ENCODE measurements at places on chromosomes 16 and 17. TPM values are rescaled to one million over a fixed set of nuclear protein-coding genes. Genes with fewer than 3 reads are reported as not detected.

DNA sequence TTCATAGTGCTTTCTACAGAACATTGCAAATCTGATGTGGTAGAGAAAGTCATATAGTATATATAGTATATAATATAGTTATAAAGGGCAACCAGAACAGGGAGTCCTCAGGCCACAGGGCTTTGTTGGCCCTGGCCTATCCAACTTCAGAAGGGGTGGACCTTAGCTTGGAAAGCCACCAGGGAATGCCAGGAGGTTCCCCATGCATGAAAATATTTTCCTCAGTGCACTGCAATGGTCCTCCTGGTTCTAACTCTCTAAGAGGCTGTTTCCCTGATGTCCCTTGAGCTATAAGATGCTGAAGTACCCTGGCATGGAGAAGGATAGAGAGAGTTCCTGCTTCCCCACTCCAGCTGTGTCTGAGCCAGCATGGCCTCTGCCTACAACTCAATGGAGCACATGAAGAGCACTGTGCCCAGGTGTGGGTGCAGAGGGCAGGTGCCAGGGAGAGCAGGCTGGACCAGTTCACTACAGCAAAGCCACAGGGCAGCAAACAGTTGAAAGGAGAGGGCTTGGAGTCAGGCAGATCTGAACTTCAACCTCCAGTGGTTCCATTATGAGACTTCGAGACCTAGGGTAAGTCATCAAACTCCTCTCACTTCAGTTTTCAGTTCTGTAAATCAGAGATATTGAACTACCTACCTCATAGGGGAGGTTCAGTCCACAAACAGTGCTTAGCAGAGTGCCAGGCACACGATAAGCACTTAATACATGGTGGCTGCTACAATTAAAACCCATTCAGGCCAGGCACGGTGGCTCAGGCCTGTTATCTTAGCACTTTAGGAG is 183.1 kb downstream of the SALL1 start:
- no peak overlapping the region for H3K27ac ChIP-seq
- no peaks in the 10 kb centered on the region for H3K36me3 ChIP-seq
- no peak for DNase-seq
- no peaks in the 10 kb centered on the region for H3K4me1 ChIP-seq
- no peak overlapping the region for H3K4me3 ChIP-seq

- H3K4me3 ChIP-seq = peak overlapping the region; percentile 28
- no peaks in the 10 kb centered on the region for H3K36me3 ChIP-seq
- peak overlapping the region; percentile 17 for H3K27ac ChIP-seq
Observed at GRCh38 chr17:70552230-70552981, 383.1 kb downstream of the KCNJ2 start.

KRT32 gene
- total RNA-seq = 0.22 TPM

ECI1 gene
- 165 TPM for total RNA-seq

AGRP gene
- not detected for total RNA-seq

DNA sequence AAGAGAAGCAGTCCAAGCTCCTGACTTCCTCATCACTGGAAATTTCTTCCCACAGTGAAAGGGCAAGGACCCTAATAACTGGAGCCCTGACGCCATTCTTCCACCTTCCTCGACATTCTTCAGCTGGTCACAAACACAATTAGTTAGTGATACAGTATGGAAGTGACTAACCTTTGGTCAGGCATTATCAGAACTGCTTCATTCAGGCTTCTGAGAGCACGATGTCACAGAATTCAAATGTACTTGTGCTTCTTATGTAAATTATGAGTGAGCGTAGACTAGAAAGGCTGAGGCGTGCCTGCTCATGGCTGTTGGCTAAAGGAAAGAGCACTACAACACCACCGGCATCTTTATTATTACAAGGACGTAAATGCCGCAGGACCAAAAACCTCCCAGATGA is 302.9 kb upstream of the AXIN2 start:
- no peak overlapping the region for H3K27ac ChIP-seq
- no peak for DNase-seq
- H3K27me3 ChIP-seq = no peaks in the 10 kb centered on the region

DNA sequence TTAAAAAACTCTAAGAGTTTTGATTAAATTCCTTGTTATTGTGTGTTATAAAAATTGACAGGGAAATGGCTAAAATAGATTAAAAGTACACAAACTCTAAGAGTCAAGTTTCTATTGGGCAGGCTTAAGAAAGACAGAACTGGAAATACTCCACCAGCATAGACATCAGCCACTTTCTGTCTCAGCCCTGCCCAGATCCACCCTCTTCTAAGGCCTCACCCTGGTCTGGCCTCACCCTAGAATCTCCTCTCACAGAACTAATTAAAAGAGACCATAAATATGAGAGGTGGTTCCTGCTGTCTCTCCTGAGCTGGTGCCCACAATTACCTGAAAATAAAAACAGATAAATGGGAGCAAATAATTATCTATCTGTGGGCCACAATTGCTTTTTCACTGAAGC is 1951.0 kb downstream of the TP53TG3F start:
- no peak overlapping the region for H3K4me3 ChIP-seq
- H3K36me3 ChIP-seq = no peaks in the 10 kb centered on the region
- no peak for DNase-seq
- H3K27me3 ChIP-seq = no peaks in the 10 kb centered on the region
- no peaks in the 10 kb centered on the region for H3K4me1 ChIP-seq

DNA sequence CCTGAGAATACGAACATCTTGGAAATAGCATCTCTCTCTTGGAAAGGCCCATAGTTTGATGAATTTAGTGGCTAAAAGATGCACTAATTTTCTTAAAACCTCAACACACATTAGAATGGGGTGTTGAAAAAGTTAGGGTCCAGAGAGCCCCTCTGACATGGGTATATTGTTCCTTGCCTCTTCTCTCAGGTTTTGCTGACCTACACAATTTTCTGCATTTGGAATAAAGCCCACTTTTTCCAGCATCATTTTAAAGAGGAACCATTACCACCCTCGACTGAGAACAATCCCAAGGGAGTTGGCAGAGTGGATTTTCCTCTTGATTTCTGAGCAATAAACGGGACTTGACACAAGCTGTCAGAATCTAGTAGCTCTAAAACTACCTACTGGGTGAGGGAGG is 156.1 kb downstream of the PMP22 start:
- H3K36me3 ChIP-seq = no peaks in the 10 kb centered on the region
- H3K4me3 ChIP-seq = no peak overlapping the region
- no peak for DNase-seq
- H3K27ac ChIP-seq = peak overlapping the region; percentile 11
- peaks cover 27% of the 10 kb centered on the region for H3K4me1 ChIP-seq

DNA sequence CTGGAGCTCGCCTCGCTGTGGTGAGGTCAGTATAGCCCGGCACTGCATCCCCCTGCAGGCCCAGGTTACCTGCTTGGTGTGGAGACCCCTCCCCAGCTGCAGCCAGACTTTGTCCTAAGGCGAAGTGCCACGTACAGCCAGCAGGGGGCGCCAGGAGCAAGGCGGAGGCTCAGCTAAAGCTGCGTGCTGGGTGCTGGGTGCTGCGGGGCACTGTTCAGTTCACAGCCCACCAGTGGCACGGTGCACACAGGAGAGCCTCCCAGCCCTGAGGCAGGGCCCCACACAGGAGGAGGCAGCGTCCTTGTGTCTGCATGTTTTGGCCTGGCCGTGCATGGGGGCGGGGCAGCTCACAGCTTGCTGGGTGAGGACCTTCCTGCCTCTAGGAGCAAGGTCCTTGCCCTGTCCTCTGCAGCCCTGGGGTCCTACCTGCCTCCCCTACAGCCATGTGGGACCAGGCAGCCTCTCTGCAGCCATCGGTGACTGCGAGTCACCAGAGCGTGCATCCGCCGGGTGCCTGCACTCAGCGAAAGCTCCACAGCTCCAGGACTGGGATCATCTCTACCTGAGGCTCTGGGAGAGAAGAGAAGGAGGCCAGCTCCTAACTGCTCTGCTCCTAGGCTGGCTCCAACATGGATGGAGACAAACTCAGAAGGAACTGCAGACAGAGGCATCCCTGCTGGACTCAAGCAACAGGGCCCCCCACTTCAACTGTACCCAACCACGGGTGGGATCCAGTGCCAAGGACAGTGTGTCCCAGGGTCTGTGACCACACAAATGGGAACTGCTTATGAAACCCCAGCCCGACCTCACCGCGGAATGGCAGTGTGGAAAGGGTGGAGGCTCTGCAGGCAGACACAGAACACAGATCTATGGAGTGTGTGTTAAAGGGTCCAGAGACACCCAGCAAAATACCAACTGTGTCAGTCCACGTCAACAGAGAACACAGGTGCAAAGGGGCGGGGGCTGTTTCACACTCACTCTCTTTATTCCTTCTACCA is 19.0 kb downstream of the SLC7A5 start:
- peaks cover 43% of the 10 kb centered on the region for H3K4me1 ChIP-seq
- peak; percentile 60 for DNase-seq
- H3K27ac ChIP-seq = no peak overlapping the region
- no peak overlapping the region for H3K4me3 ChIP-seq
- no peaks in the 10 kb centered on the region for H3K36me3 ChIP-seq
- H3K27me3 ChIP-seq = peaks cover 4% of the 10 kb centered on the region

DNA sequence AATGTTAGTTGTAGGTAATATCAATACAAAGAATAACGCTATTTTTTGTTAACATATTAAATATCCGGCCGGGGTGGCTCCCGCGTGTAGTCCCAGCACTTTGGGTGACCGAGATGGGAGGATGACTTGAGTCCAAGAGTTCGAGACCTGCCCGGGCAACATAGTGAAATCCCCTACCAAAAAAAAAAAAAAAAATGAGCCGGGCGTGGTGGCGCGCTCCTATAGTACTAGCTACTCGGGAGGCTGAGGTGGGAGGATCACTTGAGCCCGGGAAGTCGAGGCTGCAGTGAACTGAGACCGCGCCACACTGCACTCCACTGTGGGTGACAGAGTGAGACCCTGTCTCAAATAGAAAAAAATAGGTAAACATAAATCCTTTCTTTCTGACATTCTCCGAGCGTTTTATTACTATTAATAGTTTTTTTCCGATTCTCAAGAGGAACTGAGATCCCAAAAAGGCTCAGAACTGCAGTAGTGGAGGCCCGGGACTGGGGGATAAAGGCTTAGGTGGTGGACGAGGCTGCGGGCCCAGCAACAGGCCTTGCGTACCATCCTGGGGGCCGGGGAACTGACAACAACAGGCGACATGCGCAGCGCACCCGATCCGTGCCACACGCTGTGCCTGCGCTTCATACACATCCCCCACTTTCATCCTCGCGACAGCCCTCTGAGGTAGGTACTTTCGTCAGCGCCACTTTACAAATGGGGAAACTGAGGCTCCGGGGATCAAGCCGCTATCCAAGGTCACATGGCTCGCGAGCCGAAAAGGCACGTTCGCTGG is 919 bp downstream of the N4BP1 start:
- no peak for DNase-seq
- peak overlapping the region; percentile 95 for H3K27ac ChIP-seq
- H3K4me3 ChIP-seq = peak overlapping the region; percentile 95
- peaks cover 89% of the 10 kb centered on the region for H3K4me1 ChIP-seq
- H3K27me3 ChIP-seq = no peaks in the 10 kb centered on the region
